ENCODE measurements at places on chromosomes 1 and 21. TPM values are rescaled to one million over a fixed set of nuclear protein-coding genes. Genes with fewer than 3 reads are reported as not detected.

DNA sequence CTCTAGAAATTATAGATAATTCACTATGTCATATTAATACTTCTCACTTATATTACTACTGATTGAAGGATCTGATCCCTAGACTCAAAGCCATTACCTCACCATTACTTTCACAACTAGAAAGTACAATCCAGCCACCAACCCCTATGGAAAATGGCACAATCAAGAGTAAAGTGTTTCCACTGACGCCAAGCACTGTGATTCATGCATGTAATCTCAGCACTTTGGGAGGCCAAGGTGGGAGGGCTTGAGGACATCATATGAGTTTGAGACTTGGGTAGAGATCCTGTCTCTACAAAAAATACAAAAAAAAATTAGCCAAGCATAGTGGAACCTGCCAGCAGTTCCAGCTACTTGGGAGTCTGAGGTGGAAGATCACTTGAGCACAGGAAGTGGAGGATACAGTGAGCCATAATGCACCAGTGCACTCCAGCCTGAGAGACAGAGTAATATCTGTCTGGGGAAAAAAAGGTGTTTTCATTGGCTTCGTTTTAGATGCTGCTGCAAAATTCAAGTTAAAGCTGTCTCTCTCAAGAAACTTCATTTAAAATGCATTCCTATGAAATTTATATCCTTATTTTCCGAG, 126.5 kb downstream of the AKT3 start:
- H3K4me3 ChIP-seq = no peak overlapping the region
- H3K36me3 ChIP-seq = no peaks in the 10 kb centered on the region
- DNase-seq = no peak
- H3K27ac ChIP-seq = no peak overlapping the region
- no peaks in the 10 kb centered on the region for H3K27me3 ChIP-seq

GRCh38 chr1:182588500-182589396, at the start of gene RNASEL:
RNASEL (minus strand) TSS chr1:182589256; CDS start chr1:182586806, 2,450 bp downstream.
- H3K4me1 ChIP-seq = no peaks in the 10 kb centered on the region
- H3K27me3 ChIP-seq = peaks cover 6% of the 10 kb centered on the region
- peak; percentile 77 for DNase-seq
- H3K4me3 ChIP-seq = peak within 1 kb of the TSS; percentile 54
- peaks cover 1% of the 10 kb centered on the region for H3K36me3 ChIP-seq

GRCh38 chr1:164706606-164706987, 147.6 kb downstream of the PBX1 start:
- H3K4me1 ChIP-seq = peaks cover 25% of the 10 kb centered on the region
- DNase-seq = peak; percentile 28
- H3K36me3 ChIP-seq = no peaks in the 10 kb centered on the region
- H3K27ac ChIP-seq = peak overlapping the region; percentile 46
- no peak overlapping the region for H3K4me3 ChIP-seq

DNA sequence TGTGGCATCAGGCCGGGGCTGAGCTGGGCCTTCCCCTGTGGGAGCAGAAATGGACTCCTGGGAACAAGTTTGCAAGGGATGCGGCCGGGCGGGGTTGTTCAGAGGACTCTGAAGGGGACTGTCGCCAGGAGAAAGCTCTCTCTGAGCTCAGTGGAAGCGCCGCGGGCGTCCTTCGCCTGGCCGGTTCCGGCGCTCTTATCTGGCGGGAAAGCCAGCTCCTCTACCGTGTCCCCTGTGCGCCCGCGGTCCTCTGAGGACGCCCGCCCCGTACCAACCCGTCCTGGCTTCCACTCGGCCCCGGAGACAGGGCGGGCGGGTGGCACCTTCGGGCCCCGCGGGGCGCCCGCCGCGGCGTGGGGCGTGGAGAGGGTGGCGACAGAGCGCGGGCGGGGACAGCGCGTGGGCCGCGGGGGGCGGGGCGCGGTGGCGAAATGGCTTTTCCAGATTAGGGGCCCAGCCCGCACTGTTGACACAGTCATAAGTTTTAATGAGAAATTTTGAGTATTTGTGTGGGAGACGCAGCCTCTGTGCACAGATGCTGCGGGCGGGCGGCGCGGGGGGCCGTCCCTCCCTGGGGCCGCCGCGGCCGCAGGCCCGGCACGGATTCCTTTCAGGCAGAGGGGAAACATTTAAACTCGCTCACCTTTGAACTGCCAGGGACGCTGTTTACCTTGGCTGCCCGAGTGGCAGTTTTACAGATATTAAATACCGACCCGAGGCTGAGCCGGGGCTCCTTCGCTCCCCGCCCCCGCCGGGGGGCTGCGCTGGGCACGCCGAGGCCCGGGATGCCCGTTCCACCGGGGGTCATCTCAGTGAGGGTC, 70.2 kb downstream of the FOXD2 start:
- no peak overlapping the region for H3K27ac ChIP-seq
- H3K36me3 ChIP-seq = no peaks in the 10 kb centered on the region
- H3K27me3 ChIP-seq = peaks cover 37% of the 10 kb centered on the region
- no peak overlapping the region for H3K4me3 ChIP-seq
- H3K4me1 ChIP-seq = no peaks in the 10 kb centered on the region
- no peak for DNase-seq

GRCh38 chr1:228919914-228920313, 184.6 kb downstream of the RHOU start:
- H3K27ac ChIP-seq = no peak overlapping the region
- DNase-seq = no peak
- peaks cover 5% of the 10 kb centered on the region for H3K4me1 ChIP-seq
- H3K36me3 ChIP-seq = no peaks in the 10 kb centered on the region
- no peaks in the 10 kb centered on the region for H3K27me3 ChIP-seq
- no peak overlapping the region for H3K4me3 ChIP-seq

DNA sequence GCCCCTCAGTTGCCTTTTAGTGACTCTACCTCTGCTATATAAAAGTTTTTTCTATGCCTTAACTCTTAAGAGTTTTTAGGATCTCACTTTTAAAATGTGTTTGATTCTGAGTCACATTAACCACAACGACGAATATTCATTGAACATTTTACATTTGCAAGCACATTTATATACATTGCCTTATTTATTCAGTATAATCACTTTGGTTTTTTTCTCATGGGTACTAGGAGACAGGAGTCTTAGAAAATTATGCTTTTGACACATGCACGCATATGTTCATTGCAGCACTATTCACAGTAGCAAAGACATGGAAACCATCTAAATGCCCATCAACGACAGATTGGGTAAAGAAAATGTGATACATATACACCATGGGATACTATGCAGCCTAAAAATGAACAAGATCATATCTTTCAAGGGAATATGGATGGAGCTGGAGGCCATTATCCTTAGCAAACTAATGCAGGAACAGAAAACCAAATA, 236.9 kb upstream of the SPAG17 start:
- no peak overlapping the region for H3K4me3 ChIP-seq
- no peak overlapping the region for H3K27ac ChIP-seq
- no peaks in the 10 kb centered on the region for H3K27me3 ChIP-seq
- H3K4me1 ChIP-seq = no peaks in the 10 kb centered on the region
- no peaks in the 10 kb centered on the region for H3K36me3 ChIP-seq

- H3K36me3 ChIP-seq = no peaks in the 10 kb centered on the region
- H3K27ac ChIP-seq = no peak overlapping the region
- H3K27me3 ChIP-seq = no peaks in the 10 kb centered on the region
- no peaks in the 10 kb centered on the region for H3K4me1 ChIP-seq
- no peak for DNase-seq
- H3K4me3 ChIP-seq = no peak overlapping the region
Observed at GRCh38 chr21:19489930-19490329, 1086.3 kb upstream of the TMPRSS15 start.

DNA sequence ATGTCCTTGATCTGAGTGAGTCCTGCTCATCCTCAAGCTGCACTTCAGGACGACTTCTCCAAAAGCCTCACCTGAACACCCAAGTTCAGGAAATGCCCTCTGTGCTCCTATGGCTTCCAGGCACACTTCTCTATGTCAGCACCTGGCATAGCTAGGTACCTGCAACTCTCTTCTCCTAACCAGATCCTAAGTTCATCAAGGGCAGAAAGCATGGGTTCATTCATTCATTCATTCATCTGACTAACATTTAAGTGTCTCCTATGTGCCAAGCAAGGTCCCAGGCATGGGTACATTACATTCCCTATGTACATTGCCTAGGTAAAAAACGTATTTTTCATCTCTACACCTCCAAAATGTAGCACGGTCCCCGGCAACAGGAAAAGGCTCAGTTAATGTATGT, 4.0 kb downstream of the RGS8 start:
- H3K27ac ChIP-seq = no peak overlapping the region
- no peaks in the 10 kb centered on the region for H3K4me1 ChIP-seq
- no peak for DNase-seq

DNA sequence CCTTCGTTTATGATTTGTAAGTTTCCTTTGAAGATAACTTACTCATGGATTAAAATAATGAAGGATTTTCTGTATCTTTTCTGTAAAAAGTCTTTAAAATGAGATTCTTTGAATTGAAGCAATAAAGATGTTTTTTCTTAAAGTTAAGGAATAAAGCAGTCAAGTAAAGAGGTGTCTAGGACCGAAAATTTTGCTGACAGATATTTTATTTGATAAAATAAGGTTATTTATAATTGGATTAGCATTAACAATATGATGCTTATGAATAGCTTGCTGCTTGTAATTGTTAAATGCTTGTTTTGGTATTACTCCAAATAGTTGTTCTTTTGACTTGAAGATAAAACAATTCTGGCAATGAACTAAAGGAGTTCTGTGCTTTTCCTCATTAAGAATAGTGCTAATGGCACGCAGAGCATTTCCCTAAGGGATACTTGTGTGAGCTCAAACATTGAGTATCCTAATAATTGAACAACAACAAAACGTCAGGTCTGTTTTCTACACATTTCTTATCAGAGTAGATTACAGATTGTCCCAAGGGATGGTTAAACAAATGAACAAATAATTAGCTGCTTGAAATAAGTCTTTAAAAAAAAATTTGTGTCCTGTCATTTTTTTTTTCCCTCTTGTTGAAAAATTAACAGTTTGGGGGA, 16.6 kb downstream of the TSNAX start:
- H3K4me3 ChIP-seq = no peak overlapping the region
- H3K27me3 ChIP-seq = no peaks in the 10 kb centered on the region
- H3K27ac ChIP-seq = no peak overlapping the region
- no peaks in the 10 kb centered on the region for H3K4me1 ChIP-seq

DNA sequence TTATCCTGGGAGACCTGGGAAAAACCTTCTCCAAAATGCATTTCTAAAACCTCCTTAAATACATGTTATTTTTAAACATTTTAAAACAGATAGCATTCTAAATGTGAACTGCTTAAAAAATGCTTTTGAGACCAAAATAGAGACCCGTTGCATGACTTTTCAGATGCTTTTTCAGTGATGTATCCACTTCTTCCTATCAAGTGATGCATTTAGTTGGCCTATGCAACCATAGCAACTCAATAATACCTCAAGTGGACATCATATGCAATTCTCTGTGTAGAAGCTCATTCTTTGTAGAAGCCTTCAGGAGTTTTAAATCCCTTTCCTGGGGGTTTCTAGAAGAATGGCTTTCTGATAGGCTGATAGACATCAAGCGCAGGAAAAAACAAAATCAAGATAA, 94.5 kb upstream of the RAVER2 start:
- DNase-seq = peak; percentile 55
- no peak overlapping the region for H3K27ac ChIP-seq
- no peaks in the 10 kb centered on the region for H3K4me1 ChIP-seq
- no peaks in the 10 kb centered on the region for H3K27me3 ChIP-seq
- no peak overlapping the region for H3K4me3 ChIP-seq

The SLC25A33 gene
- 2.7 TPM for polyA plus RNA-seq

The ATAD3C gene
- not detected for polyA plus RNA-seq

The SOX13 gene
- 3.5 TPM for polyA plus RNA-seq

The PEX10 gene
- 19.4 TPM for polyA plus RNA-seq

The CD5L gene
- polyA plus RNA-seq = not detected

The S1PR1 gene
- 15.6 TPM for polyA plus RNA-seq

The DCST2 gene
- polyA plus RNA-seq = 0.14 TPM

Data from IMR-90 (cell line).